ENCODE measurements at places on chromosomes 1 and 21. TPM values are rescaled to one million over a fixed set of nuclear protein-coding genes. Genes with fewer than 3 reads are reported as not detected.

DNA sequence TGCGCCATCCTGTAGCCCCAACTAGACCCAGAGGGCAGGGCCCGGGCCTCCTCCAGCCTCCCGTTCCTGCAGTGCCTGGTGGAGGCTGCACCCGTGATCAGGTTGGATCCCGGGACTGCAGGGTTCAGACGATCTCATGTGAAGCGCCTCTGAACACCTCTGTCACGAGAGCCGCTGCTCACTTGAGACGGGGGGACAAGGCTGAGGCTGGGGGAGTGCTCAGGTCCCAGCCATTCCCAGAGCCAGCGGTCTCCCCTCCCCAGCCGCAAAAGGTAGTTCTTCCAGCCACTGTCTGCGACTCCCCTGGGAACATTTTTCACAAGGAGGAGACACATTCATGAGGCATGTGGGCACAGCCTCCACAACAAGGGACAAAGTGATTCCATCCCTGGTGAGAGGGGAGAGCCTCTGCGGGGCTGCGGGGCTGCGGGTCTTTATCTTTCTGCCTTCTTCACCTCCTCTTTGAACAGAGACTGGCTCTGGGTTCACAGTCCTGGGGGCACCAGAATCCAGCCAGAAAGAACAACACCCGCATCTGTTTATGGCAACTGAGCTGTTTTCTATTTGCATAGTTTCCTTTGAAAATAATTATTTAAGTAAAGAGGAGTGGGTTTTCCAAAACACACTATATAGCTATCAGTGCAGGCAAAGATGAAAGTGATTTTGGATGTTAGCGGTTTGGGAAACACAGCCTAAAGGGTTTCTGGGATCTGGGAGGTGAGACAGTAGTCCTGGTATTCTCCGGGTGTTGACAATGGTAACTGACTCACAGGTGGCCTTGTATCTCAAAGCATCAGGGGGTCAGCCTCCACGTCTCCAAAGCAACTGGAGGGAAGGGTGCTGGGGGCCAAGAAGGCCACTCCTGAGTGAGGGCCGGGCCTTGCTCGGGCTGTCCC is 13.0 kb upstream of the LDLRAP1 start:
- no peak for DNase-seq

GRCh38 chr1:29884740-29885139 is 648.4 kb downstream of the PTPRU start:
- DNase-seq = no peak

- DNase-seq = no peak
Measured at GRCh38 chr1:104780470-104781078, 1030.9 kb downstream of the AMY1C start.

DNA sequence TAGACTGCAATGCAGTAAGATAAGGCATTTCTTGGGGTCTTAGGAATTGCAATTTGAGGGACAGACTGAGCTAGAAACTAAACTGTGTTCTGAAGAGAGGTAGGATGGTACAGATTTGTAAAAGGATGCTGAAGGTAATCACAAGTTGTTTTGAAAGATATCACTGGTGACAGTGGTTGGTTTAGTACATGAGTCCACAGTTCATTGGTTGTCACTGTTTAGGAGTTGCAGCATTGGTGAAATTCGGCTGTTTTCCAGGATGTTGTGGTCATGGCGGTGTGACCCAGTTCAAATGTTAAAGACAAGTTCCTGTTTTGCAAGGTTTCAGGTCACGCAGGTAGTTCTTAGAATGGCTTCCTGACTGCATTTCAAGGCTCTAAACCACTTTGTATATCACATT is 292.8 kb upstream of the B3GALT2 start:
- no peak for DNase-seq

DNA sequence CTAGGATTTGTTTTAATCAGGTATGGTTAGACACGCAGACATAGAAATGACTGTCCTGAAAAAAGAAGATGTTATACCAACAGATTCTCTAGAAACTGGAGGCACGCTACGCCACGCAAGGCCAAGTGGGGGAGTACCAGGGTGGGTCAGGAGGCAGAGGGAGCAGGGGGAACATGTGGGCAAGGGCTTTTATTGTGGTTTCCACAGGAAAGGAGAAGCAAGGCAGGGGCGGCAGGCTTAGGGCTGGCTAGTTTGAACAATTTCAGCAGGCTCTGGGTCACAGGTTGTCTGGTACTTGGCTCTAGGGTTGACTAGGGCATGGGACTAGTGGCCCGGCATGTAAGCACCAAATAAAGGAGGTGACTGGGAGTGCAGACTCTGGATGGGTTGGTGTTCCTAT is 7.2 kb downstream of the MTARC2 start:
- no peak for DNase-seq

DNA sequence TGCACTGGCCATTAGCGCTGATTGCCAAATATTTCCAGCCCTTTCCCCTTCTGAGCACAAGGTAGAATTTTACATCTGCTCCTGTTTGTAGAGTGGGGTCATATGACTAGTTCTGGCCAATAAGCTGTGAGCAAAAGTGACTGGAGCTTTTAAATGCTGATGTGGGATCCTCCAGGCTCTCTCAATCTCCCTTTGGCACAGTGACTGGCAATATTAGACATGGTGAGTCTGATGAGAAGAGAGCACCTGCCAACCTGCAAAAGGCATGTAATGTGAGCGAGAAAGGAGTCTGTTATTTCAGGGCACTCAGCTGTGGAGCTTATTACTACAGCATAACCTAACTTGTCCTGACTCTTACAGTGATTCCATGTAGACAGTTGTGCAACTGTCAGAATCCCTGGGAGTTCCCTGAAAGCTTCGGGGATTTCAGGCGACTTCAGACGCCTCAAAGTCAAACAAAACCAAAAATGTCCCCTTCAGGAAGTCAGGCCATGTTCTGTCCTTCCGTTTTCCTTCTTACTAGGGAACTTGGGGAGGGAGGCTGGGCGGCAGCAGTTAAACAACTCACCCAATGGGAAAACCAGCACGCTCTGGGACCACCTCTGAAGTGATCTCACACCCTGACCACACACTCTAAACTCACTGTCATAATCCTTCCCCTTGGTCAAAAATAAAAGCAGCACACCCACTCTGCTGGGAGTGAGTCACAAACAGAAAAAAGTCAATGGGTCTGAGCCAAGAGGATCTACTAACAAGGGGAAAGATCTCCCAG is 3.6 kb upstream of the RASSF5 start:
- peak; percentile 76 for DNase-seq

GRCh38 chr1:59805554-59805953 is 9.2 kb upstream of the HOOK1 start:
- no peak for DNase-seq

GRCh38 chr1:13842497-13842896 is 142.5 kb downstream of the PRDM2 start:
- no peak for DNase-seq

CACHD1 gene
- polyA plus RNA-seq = 1.1 TPM

NFASC gene
- polyA plus RNA-seq = 0.75 TPM

CFAP45 gene
- polyA plus RNA-seq = 0.13 TPM

DCDC2B gene
- 0.04 TPM for polyA plus RNA-seq

All from psoas muscle (tissue), 8 donors.